Left lobe of liver (tissue), 2 donors: ENCODE measurements at places on chromosomes 2 and 18.

DNA sequence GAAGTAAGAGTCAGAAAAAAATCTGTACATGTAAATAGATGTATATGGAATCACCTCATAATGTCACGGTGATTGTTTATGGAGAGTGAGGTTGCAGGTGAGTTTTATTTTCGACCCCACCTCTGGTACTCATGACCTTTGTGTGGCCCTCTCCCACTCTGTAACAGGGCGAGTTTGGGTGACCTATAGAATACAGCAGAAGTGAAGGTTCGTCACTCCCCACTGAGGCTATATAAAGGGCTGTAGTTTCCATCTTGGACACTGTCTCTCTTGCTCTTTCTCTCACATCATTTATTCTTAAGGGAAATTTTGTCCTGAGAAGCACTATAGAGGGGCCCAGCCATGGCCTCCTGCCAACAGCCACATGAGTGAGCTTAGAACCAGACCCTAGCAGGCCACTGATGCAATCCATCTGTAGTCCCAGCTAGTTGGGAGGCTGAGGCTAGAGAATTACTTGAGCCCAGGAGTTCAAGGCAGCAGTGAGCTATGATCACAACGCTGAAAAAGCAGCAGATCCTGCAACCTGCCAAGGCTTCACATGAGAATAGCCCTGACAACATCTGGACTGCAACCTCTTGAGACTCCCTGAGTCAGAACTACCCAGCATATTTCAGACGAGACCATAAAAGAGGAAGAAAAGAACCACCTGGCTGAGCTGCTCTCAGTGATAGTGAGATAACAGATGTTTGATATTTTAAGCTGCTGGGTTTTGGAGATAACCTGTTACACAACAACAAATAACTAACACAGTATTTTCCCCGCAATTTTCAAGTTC lies 74.3 kb upstream of the SLC1A4 start:
- peak; percentile 41 for DNase-seq

DNA sequence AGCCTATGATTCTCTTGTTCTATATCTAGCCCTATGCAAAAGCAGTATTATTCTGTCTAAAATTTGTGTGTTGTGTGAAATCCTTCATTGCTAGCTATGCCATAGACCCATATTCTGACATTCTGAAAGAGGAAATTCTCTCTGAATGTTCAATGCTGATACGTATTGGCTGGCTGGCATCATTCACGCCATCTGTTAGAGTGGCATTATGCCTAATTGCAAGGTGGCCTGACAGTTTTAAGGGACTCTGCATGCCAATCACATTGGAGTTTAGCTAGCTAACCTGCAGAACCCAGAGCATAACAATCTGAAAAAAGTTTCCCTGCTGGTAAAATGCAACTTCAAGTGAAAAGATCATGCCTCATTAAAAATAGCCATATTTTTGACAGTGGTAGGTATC lies 316.0 kb downstream of the SOX11 start:
- no peak for DNase-seq

DNA sequence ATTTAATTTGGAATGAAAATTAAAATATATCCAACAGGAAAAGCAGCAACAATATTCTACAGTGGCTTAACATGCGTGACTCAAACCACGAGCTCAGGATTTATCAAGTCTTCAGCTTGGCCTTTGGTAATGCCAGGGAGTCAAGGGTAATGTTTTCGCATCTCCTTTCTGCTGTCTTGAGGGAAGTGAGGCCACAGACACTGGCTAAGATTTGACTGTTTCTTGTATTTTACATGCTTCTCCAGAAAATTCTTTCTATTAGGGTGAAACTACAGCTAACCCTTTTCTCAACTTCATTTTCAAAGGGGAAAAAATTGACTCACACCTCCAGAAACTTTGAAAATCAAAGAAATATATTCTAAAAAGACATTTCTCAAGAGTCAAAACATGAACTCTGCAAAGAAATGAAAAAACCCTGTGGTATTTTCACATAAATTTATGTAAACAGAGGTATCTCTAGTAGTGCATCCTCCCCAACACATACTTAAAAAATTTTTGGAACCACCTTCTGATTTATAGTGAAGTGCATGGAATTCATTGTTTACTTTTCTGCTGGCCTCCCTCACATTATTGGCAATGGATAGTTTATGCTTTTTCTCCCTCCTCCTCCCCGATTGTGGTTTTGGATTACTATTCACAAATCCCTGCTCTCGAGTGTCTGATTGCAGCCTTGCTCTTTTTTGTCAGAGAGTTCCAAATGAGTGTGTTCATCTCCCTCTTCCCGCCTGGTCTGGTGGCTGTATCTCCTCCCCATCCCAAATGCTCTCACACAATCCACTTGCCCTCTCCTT lies 48.7 kb downstream of the DPP4 start:
- no peak for DNase-seq

GRCh38 chr2:148540022-148540421 lies 104.5 kb upstream of the EPC2 start:
- peak; percentile 27 for DNase-seq

DNA sequence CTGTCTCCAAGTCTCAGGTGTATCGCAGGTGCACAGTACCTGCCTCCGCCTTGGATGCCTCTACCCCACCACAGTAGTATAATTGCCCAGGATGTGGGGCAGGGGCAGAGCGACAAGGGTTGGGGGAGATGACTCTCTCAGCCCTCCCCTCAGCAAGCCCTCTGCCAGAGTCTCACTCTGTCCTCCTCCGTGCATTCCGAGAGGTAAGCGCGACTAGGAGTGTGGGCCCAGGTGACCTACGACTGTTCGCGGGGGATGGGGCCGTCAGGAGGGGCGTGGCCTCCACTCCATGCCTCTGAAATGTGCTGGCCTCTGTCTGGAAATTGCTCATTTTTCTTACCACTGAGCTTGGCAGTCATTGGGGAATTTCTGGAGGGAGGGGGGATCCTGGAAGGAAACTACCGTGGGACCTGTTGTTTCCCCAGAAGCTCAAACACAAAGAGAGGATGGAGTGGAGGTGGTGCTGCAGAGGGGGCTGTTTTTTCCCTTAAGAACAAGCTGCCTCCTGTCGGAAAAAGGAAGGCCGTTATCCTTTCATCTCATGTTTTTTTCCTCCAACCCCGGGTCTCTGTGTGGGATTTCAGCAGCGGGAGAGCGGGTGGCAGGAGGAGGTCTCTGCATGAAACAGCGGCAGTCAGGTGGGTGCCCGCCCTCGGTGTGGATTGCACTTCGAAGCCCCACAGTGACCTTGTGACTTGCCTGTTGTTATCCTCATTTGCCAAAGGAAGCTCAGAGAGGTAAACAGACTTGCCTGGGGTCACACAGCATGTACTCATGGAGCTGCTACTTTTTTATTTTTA lies 13.0 kb upstream of the RALB start:
- no peak for DNase-seq

DNA sequence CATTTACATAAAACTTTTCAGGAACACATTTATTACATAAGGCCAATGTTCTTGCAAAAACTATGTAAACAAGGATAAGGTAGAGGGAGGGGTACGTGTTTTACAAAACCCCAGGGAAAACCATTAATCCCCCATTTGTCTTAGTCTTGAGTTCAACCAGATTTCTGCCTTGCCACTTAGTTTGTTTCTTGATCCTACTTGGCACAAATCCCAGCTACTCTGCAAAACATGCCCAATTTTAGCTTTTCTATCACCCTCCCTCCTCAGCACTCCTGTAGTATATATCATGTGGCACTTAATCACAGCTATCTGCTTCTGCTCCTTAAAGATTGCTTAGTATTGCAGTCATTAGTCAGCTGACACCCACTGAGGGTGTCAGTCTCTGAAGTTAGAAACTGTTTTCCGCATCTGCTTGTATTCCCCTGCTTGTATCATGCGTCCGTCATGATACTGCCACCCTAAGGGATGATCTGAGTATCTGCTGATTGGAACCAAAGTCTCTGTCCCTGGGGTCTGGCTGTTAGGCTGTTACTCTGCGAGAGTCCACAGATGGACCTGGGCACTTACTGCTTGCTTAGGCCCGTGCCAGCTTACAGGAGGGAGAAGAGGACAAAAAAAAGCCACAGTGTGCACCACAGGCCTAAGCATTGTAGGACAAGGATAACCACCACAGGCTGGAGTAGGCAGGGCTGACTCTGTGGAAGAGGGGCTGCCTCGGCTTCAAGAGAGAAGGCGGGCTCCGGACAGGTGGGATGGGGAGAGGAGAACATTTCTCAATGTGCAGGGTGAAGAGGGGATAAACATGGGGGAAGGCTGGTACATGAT lies 82.2 kb downstream of the EPAS1 start:
- DNase-seq: no peak

DNA sequence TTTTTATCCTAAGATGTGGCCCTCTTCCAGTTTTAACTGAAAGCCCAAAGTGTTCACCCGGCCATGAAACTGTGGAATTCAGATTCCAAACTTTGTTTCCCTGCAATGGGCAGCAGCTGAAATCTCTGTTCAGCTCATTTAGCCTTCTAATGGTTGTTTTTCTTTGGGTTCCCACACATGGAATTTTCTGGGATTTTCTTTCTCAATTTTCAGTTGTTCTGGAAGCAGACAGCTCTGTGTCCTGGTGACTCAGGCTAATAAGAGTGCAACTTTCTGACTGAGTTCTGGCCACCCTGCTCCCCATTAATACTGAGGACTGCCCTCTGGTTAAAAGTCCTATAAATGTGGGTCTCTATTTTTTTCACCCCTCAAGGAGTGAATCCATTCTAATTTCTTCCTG lies 78.5 kb downstream of the PMS1 start:
- no peak for DNase-seq

DNA sequence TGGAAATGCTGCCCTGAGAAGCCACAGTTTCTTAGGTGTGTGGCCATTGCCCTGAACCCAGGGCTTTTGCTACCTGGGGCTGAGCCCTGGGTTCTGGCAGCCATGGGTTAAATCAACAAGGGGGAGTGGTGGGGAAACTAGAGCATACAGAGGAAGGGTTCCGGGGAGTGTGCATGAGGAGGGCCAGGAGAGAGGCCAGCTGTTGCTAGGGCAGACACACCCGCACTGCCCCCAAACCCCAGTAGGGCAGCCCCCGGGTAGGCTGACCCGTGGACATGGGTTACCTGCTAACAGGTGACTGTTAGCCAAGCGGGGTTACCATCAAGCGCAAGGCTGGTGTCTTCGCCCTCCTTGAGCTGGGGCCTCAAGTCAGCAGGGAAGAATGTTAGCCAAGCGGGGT lies 14.8 kb upstream of the ARHGEF4 start:
- no peak for DNase-seq

DNA sequence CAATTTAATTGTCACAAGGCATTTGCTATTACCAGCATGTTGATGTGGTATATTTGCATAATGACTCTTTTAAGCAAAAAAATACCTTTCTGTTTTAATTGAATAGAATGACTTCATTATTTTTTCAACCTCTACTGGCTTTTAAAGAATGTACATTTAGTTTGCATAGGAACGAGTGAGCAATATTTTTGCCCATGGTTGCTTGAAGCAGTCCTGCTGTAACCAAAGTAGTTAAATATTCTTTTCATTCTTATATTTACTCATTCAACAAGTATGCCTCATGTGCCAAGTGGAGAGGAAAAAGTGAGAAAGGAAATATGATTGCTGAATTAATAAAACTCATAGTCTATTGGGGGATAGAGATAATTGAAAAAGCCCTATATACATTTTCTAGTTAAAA lies 184.7 kb downstream of the DSEL start:
- no peak for DNase-seq

DNA sequence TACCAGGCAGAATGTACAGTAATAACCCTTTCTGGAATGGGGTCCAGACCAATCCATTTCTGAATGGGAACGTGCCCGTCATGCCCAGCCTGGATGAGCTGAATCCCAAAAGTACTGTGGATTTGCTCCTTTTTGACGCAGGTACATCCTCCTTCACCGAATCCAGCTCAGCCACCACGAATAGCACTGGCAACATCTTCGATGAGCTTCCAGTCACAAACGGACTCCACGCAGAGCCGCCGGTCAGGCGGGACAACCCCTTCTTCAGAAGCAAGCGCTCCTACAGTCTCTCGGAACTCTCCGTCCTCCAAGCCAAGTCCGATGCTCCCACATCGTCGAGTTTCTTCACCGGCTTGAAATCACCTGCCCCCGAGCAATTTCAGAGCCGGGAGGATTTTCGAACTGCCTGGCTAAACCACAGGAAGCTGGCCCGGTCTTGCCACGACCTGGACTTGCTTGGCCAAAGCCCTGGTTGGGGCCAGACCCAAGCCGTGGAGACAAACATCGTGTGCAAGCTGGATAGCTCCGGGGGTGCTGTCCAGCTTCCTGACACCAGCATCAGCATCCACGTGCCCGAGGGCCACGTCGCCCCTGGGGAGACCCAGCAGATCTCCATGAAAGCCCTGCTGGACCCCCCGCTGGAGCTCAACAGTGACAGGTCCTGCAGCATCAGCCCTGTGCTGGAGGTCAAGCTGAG lies 89.6 kb downstream of the SH3BP4 start:
- no peak for DNase-seq

DNA sequence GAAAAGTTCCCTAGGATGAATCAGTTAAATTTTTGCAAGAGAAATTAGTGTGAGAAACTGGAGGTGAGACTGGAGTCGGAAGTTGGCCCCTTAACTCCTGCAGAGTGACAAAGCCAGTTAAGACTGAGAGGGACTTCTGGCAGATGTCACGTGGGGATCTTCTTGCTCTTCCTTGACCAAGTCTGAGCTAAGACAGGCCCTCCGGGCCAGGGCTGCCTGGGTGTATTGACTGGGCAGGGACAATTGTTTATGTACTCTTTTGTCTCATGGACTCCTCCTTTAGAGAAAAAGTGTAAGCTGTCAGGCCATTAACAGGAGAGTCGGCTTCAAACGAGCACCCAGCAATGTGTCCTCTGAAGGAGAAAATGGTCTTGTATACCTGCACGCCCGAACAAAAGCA lies 48.6 kb upstream of the RALBP1 start:
- DNase-seq: no peak

DNA sequence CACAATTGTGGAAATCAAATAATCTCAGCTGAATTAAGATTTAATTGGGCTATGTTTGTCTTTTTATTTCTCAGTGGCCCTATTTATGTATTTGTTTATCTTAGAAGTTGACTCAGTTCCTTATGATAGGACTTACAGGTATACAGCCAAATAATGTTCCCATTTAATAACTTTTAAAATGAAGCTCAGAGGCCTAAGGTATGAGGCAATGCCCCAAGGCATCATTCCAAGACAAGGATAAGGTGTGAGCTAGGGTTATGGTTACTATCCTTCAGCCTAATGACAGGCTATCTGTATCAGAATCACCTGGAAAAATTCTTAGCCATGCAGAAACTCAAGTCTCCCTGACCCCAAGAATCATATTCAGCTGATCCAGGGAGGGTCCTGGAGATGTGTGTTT lies 7.4 kb upstream of the NRBP1 start:
- no peak for DNase-seq

- DNase-seq: no peak
Observed at GRCh38 chr18:36757991-36758390, 70.8 kb downstream of the TPGS2 start.

GRCh38 chr18:74006143-74006542 lies 141.5 kb downstream of the FBXO15 start:
- DNase-seq: no peak

GRCh38 chr18:67600181-67601180 lies 84.0 kb upstream of the DSEL start:
- DNase-seq: no peak
